ENCODE measurements at places on chromosomes 7 and 10.

- no peak for DNase-seq
Observed at GRCh38 chr10:122263971-122264370, 7.1 kb upstream of the BTBD16 start.

GRCh38 chr7:141785706-141786552 is 4.1 kb upstream of the TAS2R5 start:
- DNase-seq = no peak

- DNase-seq = no peak
Observed at GRCh38 chr10:15237351-15237750, 68.9 kb upstream of the NMT2 start.

DNA sequence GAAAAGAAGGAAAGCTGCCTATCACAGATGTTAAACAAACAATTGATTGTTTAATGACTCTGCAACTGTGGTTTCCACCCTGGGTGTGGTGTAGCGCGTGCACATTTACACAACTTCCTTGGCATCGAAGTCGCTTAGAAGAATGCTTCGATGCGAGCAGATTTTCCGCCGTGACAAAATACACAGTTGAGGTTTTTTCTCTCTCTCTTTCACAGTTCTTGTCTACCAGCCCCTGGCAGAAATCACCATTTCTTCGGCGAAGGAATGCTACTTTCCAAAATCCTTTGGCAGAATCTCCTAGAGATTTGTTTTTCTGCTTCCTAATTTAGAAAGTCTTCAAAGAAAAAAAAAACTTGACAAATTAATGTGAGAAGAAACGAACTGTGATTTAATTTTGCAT is 70.7 kb upstream of the C1QL3 start:
- DNase-seq = no peak

DNA sequence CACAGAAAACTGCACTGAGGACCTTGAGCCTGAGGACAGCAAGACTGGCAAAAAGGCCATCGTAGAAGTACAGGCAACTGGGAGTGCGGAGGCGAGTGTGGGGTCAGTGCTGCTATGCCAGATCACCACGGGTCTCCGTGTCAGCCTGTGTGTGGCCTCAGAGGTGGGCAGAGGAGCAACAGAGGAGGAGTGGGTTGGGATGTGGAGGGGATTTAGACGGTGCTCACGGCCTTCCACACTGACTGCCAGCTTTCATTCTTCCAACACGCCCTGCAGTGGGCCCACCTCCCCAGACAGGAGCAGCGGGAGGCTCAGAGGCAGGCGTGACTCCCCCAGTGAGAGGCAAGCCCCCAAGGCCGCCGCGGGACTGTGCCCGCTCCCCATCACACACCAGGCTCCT is 17.0 kb upstream of the ZMIZ1 start:
- no peak for DNase-seq

DNA sequence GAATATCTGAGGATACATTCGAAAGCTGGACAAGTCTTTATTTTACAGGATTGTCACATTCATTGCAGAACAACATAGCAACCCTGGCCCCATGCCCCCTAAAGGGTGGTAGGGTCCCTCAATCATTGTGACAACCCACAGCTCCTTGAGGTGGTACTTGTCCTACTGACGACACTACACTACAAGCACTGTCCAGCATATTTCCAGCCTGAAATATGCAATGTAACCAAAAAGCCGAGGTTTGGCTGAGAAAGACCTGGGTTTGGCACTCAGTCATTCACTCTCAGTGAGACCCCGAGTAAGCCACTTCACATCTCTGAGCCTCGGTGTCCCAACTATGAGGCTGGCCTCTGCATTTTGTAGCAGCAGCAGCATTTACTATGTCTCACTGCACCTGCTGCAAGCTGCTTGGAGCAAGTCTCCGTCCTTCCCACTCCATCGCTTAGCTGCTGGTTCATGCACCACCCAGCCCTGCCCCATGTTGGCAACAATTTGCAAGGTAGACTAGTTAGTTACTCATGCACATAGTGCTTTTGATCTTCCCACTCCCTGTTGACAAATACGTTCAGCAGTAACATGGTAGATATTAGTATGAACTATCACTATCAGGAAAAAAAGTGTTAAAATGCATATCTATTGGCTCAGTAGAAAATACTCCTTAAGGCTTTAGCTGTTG is 43.6 kb upstream of the TNPO3 start:
- no peak for DNase-seq

- DNase-seq = no peak
Observed at GRCh38 chr7:157524731-157525130, 187.9 kb downstream of the DNAJB6 start.

- DNase-seq = no peak
Observed at GRCh38 chr7:115634633-115635032, 395.9 kb downstream of the TFEC start.

DNA sequence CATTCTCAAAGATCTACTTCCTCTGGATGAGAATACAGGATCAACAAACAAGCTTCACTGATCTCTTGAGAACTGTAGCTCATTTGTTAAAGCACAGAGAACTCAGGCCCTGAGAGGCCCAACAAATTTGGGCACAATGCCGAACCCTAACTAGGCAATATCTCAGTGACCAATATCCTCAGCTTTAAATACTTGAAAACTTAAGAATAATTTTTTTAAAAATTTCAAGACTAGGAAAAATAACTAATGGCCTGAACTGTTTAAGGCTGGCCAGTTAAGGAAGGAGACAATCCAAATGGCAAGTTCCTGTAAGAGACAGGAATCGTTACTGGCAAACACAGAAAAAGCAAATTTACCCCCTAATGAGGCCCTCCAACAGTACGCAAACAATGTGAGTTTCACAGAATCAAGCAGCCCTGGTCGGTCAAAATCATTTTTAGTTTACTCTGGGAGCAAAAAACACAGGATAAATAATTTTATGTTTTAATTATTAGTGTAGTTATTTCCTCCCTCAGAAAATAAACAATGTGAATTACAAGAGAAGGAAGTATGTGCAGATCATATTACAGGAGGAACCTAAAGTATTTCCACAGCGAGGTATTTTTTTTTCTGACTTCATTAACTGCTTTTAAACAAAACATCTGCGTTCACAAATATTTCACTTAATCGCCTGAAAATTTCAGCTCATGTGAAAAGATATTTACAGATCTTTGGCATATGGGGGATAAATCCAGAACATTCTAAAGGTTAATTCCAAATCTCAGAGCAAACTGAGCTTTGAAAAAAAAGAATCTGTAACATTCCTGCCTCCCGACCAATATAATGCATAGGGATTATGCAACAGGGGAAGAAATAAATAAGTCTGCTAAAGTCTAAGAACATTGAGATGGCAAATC is 39.5 kb downstream of the NT5C2 start:
- no peak for DNase-seq

DNA sequence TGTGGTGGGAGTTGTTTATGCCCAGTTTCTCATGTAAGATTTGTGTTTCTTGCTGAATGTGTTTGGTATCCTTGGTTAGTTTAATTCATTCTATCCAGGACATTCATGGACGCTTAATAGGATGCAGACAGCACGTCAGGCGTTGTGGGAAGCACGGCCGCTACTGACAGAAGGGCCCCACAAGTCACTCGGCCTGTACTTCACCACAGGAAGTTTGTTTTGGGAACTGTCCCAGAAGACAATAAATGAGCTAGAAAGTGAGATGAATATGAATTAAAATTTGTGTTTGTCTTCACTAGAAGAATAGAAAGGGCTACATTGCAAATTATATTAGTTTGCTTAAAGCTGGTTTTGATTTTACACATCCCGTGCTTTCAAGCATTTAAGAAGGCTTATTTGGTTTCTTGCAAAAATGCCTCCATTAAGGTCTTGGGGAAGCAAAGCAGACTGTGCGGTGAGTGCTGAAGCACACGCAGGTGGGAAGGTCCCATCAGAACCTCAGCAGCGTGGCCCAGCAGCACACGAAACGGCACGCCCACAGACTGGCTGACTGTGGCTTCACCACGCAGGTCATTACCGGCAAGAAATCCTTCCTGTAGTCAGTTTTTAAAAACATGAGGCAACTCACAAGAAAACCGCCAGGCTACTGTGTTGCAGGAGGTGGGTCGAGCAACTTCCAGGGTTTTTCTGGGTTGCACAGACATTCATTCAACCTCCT is 74.1 kb downstream of the VIPR2 start:
- no peak for DNase-seq

GRCh38 chr10:97336942-97337831 is 2.7 kb upstream of the FRAT2 start:
- no peak for DNase-seq

DNA sequence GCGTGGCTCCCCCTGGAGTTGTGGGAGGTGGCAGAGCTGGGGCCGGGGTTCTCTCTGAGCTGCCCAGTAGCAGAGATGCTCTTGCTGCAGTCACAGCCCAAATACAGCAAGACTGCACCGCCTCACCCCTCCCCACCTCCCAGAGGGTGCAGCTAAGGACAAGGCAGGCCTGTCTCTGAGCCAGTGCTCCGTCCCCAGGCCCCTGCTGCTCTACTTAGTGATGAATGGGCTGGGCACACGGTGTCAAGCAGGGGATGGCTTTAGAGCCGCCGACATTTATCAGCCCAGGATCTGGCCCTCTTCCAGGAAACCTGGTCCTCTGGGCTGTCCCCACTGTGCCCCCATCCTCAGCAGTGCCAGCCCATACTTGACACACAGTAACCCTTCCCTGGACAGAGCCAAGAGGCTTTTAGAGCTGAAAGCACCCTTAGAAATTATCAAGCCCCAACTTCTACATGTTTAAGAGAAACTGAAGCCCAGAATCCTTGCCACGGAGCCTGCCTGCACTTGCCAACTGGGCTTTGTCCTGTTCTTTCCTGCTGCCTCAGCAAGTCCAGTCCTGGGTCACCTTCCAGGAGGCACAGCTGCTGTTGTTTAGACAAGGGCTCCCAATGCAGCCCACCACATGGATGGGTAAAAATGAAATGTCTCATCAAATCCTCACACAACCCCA is 137.1 kb upstream of the UNC5B start:
- DNase-seq = no peak

DNA sequence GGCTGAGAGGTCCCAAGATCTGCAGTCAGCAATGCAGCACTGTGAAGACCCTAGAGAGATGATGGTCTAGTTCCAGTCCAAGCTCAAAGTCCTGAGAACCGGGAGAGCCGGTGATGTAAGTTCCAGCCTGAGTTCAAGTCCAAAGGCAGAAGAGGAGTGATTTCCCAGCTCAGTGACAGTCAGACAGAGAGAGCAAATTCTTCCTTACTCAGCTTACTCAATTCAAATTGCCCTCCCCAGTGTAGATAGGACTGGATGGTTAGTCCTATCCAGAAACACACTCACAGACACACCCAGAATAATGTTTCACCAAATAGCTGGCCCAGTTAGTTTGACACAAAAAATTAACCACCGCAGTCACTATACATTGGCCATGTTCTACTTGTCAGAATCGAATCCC is 185.5 kb upstream of the MYO3A start:
- no peak for DNase-seq

DNA sequence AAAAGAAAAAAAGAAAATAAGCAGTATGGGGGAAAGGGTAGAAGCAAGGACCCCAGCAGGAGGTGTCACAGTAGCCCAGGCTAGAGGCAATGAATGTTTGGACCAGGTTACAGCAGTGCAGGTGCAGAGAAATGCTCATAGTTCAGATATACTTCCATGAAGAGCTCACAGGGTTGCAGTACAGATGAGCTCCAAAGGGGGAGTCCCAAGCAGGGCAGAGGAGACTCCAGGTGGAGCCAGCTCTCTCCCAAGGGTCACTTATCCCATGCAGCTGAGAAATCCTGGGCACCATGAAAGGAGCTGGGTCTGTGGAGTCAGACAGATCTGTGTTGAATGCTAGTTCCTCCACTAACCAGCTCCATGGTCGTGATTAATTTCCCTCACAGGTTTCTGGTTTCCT is 174.9 kb downstream of the C7orf25 start:
- no peak for DNase-seq

- DNase-seq = no peak
Observed at GRCh38 chr10:62166331-62167131, 102.1 kb downstream of the RTKN2 start.

DNA sequence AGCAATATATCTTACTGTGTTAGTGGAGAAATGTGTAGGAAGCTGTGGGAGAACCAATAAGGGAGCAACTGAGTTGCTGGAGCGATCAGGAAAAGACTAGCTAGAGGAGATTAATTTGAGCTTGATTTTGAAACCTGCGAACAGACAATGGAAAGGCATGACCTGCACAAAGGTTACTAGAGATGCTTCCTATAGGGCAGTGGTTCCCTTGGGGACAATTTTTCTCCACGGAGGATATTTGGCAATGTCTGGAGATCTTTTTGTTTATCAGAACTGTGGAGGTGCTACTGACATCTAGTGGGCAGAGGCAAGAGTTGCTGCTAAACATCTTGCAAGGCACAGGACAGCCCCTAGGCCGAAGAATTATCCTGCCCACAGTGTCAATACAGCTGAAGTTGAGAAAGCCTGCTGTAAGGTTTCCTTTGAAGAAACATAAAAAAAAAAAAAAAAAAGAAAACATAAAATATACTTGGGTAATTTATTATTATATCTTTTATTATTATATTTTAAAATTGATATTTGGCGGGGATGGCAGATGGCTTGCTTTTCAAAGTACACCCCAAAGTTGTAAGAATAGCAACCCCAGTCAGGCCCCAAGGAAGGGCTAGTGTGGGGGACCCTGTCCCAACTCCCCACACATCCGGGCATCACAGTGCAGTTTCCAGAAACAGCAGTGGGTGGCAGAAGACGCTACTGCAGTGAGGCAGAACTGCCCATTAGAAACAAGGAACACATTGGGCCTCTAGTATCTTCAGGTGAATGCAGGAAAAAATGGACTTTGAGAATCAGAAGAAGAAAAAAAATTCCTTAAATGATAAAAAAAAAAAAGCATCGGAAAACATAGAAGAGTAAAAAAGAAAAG is 481.6 kb downstream of the SH2D4B start:
- no peak for DNase-seq

DNA sequence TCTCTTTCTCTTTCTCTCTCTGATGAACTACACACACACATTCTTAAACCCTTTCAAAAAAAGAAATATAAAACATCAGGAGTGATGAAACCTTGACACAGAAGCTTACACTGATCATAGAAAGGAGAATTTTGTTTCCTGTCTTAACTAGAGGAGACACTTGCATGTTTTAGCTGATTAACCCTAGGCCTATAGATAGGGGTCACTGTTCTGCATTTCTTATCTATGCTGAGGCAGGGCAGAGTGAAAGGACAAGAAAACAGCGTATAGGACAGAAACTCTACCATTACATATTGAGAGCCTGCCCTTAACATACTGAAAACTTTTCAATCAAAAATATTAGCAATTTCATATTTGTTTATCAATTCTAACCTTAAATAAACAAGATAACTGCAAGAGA is 680.6 kb upstream of the MBL2 start:
- no peak for DNase-seq

- no peak for DNase-seq
Observed at GRCh38 chr7:37344886-37345579, 103.6 kb downstream of the ELMO1 start.

- DNase-seq = no peak
Observed at GRCh38 chr10:98610301-98610700, 163.6 kb upstream of the HPS1 start.

All from activated CD4-positive, CD25-positive, alpha-beta regulatory T cell treated with anti-CD3 and anti-CD28 coated beads, Interleukin-2, amount 50 U/mL, for 16 hours (primary cell).